ENCODE measurements at places on chromosomes 12 and 14.
A peak's percentile ranks its signal among the peaks of the same experiment; 100 is the strongest.

DNA sequence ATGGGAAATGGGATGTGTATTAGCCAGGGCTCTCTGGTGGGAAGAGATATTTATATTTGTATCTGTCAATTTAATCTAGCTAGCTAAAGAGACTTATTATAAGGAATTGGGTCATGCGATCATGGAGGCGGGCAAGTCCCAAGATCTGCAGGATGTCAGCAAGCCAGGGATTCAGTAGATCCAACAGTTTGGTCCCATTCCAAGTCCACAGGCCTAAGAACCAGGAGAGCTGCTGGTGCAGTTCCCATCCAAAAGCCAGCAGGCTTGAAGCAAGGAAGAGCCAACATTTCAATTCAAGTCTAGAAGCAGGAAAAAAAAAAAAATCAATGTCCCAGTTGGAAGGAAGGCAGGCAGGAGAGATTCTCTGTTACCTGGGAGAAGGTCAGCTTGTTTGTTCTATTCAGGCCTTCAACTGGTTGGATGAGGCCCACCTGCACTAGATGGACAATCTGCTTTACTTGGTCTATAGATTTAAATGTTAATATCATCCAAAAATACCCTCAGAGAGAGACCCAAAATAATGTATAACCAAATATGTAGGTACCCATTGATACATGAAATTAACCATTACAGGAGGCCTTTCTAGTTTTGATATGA, 60.7 kb upstream of the BCAT1 start:
- DNase-seq: no peak

DNA sequence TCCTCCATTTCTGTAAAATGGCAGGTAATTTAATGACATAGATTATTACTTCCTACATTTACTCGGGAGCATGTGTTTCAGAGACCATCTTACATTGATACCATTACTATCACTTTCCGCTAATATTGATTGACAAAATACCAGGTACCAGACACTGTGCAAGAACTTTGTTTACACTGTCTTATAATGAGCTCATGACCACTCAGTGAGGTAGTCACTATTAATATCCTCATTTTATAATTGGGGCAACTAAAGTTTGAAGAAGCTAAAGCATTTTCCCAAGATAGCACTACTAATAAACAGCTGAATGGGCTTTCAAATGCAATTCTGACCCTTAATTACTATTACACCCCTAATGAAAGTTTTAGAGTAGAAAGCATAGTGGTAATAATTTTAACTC, 734.8 kb downstream of the DIO2 start:
- no peak for DNase-seq

- DNase-seq: peak; percentile 73
These were observed 10.6 kb downstream of the DDX54 start for GRCh38 chr12:113174461-113175384.

- DNase-seq: no peak
These were observed 147.3 kb downstream of the ADGRD1 start for GRCh38 chr12:131101006-131101405.

DNA sequence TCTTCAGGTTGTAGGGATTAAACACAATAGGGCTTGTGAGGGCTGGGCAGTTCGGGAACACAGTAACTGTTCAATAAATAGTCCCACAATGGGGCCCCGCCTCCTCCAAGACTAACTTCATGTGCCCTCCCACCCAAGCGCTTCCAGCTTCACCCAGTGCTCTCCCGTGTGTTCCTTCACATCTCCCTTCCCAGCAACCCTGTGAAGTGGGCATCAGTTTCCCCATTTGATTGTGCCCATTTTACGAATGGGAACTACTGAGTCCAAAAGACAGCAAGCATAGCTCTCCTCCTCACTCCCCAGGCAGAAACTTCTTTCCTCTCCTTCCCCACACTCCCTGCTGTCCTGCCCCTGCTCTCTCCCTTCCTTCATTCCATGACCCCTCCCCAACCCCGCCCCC, 6.2 kb upstream of the TRPV4 start:
- no peak for DNase-seq

DNA sequence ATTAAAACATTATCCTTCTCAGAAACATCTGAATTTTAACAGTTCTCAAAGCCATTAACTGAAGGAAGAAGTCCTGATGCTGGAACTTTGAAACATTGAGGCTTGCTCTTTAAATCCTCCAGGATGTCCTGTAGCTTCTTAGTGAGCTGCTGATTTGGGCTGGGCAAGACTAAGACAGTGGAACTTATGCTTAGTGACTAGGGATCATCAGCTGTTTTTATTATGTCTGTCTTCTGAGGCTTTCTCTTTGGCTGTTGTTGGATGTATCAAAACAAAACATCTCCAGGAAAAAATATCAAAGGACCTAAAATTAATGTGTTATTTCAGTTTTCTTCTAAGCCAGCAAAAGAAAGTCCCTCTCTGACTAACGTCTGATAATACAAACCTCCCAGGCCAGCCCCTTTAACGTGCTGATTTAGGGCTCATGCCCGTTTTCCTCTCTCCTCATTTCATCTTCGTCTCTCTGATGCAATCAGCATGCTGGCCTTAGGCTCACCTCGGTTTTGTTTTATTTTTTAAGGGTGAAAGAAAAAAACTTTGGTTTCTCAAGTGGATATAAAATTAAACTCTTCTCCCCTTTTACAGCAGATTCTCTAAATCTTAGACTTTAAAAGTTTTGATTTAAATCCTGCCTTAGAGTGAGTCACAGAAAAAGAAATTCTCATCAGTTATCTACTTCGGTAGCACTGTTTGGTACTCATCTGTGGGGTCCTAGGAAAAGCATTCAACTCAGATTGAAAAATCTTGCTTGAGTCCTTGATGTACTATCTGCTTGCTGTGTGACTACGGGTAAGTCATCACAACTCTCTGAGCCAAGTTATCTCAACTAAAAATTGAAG, 106.2 kb upstream of the CCDC91 start:
- DNase-seq: no peak

DNA sequence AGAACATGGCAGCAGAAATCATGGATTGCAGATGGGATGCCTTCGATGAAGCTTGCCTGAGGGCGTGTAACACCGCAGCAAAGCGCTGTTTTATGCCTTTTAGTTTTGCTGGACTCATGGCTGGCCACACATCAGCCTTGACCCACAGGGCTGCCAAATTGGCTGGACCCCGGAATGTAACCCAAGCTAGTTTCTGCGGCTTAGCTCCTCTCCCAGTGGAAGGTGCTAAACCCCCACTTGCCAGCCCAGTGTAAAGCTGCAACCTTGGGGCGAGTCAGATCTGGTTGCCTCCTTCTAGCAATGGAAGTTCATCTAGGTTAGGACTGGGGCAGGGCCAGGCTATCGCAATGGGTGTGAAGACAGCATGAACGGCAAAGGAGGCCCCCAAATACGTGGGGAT, 38.3 kb downstream of the MEG3 start:
- DNase-seq: no peak

DNA sequence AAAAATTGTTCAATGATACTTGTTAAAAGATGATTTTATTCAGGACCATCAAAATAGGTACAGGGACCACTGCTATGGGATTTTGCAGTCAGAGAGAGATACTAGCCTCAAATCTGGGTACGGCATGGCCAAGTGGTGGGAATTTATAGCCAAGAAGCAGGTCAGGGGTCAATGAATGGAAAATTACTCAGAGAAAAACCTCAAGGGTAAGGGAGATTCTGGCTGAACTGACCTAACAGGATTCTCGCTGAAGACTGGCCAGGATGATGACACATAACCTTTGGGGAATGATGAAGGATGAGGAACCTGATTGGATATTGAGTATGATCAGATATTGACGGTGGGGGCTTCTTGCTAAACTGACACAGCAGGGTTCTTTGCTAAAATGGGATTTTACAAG, 32.7 kb downstream of the DEPDC4 start:
- DNase-seq: peak; percentile 29

DNA sequence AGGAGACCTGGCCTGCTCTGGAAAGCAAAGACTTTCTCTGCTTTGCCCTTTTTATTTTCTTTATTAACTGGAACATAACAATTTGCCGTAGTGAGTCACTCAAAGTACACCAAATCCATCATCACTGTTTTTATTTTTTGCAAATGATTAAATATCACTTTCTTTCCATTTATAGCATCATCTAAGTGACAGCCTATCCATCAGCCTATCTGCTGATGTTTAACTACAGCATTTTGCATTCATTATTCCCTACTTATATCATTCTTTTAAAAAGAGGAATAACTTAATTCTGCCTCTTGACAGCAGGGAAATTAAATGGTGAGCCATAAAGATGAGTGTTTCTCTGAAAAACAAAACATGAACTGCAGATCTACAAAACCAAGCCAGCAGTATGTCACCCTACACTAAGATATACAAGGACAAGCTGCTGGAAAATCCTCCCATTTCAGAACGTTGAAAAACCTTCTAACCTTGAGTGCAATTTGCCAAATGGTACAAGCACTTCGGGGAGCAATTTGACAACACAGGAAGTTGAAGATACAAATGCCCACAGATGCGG, 821.3 kb upstream of the TMEM132C start:
- DNase-seq: no peak

- peak; percentile 20 for DNase-seq
These were observed 28.5 kb upstream of the PLEK2 start for GRCh38 chr14:67440513-67440912.

GRCh38 chr14:36647417-36647823, 14.2 kb upstream of the PAX9 start:
- DNase-seq: no peak

- no peak for DNase-seq
These were observed 491 bp upstream of the NR2C1 start for GRCh38 chr12:95073698-95074520.

GRCh38 chr12:68479261-68479895, 131.3 kb upstream of the RAP1B start:
- DNase-seq: no peak

GRCh38 chr12:71400481-71400880, 39.1 kb upstream of the LGR5 start:
- DNase-seq: no peak

DNA sequence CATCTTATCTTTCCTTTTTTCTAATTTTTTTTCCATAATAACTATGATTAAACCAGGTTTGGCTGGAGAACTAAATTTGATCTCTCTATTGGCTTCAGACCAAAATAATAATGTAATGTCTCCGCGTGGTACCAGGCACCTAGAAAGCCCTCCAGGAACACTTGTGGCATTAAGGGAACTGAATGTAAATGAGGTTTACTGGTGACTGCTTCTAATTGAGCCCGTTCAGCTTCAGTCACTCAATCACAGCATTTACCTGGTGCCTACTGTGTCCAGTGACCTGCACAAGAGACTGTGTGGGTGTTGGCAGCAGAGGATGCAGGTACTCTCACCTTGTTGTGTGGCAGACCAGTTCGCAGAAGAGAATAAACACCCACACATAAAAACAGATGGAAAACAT, 302.5 kb downstream of the DPF3 start:
- DNase-seq: no peak

- DNase-seq: no peak
These were observed 159.5 kb downstream of the ANO4 start for GRCh38 chr12:100954118-100954517.

DNA sequence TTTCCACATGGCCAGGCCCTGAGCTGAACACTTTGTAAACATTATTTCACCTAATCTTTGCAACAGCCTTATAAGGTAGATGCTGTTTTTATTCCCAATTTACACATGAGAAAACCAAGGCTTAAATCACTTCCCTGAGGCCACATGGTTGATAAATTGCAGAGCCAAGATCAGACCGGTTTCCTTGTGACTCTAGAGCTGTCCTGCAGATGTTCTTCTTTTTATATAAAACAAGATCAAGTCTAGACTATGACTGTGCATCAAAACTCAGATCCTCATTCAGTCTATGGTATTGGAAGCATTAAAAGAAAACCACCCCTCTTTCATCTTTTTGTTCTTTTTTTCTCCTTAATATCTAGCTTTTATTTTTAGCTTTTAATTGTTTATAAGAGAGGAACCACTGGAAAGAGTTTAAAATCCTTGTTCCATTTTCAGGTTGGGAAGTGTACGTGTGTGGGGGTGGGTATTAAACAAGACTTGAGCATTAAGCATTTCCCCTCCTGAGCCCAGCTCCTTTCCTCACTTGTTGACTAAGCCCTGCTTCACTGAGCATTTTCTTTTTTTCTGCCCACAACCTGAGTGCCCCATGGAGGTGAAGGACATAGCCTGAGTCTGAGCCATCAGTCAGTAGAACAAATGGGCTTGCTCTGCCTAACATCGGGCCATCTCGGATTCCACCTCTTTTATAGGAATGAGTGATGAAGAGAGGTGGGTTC, 45.4 kb downstream of the GPATCH2L start:
- DNase-seq: no peak

DNA sequence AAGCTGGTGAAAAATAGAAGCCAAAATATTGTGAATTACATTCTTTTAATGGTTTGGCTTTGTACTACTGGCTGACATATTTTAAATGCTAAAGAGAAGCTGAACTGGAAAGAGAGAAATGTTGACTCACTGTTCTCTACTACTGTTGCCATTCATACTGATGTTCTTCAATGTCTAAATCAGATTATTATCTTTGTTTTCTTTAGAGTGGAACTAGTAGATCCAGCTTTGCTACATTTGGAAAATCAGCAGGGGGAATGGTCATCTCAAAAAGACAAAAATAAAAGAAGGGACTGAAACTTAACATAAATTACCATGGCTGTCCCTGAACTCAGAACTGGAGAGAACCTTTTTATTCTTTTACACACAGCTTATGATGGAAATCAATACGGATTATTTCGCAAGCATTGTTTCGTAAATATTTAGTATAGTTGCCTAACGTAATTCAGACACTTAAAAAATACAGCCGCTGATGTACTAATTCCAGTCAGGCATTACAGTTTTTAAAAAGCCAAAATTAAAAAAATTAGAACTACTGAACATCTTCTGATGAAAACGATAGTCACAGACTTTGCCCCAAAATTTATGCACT, 76.3 kb upstream of the OTX2 start:
- DNase-seq: no peak

DNA sequence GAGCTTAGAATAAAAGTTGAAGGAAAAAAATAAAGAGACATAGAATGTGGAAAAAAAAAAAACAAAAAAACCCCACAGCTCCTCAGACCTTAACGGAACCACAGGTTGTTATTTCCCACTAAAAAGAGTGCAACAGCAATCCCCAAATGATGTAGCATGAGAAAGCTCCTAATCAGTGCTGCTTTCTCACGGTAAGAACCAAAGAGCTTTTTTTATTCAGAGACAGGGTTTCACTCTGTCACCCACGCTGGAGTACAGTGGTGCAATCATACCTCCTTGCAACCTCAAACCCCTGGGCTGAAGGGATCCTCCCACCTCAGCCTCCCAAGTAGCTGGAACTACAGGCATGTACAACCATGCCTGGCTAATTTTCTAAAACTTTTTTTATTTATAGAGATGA, 13.3 kb downstream of the NDUFA12 start:
- no peak for DNase-seq

GRCh38 chr14:72049462-72049861, 117.2 kb downstream of the RGS6 start:
- DNase-seq: no peak

- no peak for DNase-seq
These were observed 937.2 kb upstream of the FLRT2 start for GRCh38 chr14:84592770-84593169.

All from NCI-H82 (cell line).